ENCODE measurements at places on chromosomes 3 and 15.

GRCh38 chr3:39808467-39809180, 785 bp upstream of the MYRIP start:
- peak; percentile 3 for DNase-seq

GRCh38 chr3:123536153-123536895, 48.5 kb downstream of the HACD2 start:
- no peak for DNase-seq

DNA sequence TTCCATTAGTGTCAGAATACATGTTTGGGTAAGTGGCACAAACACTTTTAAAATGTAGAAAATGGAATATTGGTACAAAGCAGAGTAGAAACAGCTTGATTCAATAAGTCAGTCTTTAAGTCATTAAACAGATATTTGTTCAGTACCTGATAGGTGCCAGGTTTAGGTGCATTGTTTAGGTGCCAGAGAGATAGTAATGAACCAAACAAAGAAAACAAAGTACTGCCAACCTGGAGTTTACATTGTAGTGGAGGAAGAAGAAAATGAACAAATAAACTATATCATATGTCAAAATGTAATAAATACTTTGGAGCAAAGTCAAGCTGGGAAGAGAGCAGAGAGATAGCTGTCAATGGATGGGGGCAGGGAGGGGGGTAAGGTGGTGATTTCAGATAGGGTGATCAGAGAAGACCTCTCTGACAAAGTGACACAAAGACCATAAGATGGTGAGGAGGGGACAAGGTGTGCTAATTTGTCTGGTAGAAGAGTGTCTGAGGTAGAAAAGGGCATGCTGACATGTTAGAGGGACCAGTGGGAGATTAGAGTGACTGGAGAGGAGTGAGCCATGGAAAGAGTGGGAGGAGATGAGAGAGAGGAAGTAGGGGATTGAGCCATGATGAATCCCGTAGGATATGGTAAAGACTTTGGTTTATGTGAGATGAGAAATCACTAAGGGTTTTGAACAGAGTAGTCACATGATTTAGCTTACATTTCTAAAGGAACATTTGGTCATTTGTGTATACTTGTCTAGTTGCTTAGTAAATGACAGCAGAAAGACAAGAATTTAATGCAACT, 128.2 kb downstream of the UBE2E2 start:
- DNase-seq: no peak

- DNase-seq: no peak
These were observed 38.6 kb downstream of the EPHA3 start for GRCh38 chr3:89145995-89146394.

- no peak for DNase-seq
These were observed 15.0 kb downstream of the NEK10 start for GRCh38 chr3:27354161-27354560.

DNA sequence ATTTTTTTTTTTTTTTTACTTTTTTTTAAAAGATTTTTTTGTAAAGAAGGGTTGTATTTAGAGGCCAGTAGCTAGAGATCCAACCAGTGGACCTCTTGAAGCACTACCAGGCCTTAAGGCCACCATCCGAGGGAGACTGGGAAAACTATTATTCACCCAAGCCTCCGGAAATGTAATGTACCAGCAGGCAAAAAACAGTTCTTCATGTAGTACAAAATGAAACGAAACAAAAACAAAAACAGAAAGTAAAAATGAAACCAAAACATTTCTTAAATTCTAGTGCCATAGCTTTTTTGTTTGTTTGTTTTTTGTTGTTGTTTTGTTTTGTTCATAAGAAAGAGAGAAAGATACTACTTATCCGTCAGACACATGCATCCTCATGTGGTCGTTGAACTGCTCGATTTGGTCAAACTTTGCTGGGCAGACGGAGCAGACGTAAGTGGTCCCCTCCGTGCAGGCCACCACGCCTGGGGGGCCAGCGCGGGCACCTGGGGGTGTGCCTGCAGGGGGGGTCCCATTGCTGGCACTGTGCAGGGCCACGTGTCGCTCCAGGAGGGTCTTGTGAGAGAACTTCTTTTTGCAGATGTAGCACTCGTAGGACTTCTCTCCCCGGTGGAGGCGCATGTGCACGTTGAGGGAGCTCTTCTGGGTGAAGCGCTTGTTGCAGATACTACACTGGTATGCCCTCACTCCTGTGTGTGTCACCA, 45.0 kb downstream of the TIGIT start:
- no peak for DNase-seq

DNA sequence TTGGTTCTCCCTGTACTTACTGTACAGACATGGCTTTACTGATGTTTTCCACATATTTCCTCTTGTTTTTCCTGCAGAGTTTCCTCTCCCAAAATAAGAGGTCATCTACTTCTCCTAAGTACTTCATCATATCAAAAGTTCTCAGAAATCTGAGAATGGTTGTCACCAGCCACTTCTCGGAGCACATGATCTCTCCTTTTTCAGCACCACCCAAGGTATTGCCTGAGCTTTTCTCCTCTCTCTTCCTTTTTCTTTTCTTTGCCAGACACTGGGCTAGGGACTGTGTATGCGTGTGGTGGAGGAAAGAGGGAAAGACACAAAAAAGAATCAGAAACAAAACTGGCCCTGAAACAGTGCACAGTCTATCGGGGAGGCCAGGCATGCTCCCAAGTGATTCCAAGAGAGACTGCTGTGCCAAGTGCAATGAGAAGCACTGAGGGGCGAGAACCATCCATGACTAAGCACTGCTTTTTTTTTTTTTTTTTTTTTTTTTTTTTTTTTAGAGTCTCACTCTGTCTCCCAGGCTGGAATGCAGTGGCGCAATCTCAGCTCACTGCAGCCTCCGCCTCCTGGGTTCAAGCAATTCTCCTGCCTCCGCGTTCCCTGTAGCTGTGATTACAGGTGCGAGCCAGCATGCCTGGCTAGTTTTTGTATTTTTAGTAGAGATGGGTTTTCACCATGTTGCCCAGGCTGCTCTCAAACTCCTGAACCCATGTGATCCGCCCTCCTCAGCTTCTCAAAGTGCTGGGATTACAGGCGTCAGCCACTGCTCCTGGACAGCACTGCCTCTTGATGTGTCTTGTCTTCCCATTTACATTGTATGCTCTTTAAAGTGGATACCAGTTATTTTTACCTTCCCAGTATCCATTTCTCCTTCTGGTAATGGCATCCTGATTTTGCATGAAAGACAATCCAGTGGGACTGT, 194.0 kb upstream of the FEZF2 start:
- DNase-seq: no peak

DNA sequence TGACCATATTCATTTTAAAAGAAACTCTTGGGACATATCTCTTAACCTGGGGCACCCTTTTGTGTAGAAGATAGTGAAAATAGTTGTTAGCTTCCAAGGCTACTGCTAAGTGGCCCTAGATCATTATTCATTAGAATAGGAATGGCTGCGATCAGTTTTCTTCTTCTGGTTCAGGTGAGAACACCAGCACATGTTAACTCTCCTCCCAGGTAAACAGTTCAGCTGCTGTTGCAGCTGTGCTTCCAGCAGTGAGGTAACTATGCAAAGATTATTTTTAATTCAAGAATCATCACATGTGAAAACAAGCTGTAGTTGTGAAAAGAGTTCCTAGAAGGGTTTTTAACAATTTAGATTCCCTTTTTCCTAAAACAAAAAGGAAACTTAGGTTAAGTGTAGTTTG, 43.3 kb downstream of the ZPLD1 start:
- peak; percentile 55 for DNase-seq

DNA sequence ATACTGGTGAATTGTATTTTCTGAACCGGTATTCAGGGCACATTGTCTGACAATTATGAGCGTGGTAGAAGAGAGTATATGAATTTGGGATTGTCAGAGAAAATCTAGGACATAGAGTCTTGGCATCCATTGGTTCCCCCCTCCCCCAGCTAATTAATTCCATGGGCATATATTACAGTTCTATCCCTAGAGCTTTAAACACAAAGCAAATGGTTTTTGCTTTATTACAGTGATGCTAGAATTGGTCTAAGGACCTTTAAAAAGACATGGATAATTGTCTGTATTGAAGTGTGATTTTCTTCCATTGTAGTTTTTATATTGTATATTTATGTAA, 91.3 kb downstream of the FNDC3B start:
- no peak for DNase-seq

DNA sequence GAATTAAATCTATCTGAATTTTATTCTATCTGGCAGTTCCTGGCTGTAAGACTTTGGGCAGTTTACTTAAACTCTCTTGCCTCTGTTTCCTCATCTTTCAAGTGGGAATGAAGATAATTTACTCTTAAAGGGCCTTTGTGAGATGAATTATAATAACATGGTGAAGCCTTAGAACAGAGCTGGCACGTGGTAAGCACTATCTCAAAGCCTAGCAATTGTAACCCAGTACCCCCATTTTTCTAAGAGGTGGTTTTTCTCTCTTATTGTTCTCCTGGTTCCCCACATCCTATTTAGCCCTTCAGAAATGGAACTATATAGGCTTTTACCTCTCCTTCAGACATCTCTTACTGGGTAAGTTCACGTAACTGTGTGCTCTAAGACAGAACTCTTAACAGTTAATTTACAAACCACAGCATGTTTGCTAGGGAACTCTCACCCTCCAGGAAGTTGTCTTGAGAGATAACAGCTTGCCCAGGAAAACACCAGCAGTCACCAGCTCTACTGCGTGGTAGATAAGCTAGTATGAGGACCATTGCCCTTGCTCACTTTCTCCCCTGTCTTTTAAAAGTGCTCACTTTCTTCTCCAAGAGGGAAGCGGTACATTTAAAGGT, 12.3 kb upstream of the CRBN start:
- DNase-seq: no peak

DNA sequence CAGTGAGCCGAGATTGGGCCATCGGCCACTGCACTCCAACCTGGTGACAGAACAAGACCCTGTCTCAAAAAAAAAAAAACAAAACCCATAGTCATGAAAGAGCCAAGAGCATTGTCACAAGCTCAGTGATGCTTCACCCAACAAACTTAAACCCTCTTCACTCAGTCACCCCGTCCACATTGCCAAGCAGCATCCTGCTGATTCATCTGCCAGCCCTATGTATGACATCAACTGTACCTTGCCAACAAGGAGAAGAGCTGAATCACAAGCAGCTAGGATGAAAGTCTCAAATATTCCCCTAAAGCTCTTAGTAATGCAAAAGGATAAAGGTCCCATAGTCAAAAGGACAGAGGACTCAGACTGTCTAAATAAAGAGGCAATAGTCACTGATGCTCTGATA, 90.0 kb downstream of the ANO10 start:
- no peak for DNase-seq

DNA sequence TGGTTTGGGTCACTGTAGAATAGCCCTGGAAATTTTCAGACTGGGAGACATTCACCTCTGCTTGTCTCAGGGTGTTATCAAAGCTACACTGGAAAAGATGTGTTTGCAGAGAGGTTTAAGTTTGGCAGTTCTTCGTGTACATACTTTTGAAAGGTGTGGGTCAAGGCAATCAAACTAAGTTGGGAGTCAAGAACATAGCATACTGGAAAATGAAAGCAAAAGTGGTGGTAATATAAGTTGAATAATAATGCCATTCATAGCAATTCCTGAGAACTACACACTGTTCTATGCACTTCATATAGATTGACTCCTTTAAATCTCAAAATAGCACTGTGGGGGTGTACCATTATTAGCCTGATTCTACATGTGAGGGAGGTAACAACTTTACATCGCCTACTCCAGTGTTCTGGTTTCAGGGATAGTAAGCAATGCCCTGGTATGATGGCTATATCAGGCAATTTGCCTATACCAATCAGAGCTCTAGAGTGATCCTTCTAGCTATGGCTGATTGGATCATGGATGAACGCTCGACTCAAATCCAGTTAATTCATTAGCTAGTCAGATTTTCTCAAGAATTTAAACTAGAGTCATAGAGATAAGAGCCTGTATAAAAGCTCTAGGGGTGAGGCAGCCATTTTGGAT, 44.6 kb upstream of the RASGRP1 start:
- no peak for DNase-seq

DNA sequence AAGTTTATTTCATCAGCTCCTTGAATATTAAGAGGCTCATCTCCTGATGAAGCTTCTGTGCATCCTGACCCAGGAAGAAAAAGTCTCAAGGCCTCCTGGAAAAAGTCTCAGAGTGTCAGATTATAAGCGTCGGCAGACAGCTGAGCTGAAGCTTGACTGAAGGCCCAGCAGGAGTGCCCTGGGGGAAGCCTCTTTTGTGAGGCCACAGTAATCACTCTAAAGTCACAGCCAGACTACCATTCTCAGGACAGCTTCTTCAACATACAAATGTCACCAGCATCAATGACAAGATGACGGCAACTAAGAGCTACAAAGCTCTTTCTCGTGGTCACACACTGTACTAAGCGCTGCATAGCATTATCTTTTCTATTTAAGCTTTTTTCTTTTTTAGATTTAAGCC, 72.7 kb upstream of the LRRN1 start:
- no peak for DNase-seq

DNA sequence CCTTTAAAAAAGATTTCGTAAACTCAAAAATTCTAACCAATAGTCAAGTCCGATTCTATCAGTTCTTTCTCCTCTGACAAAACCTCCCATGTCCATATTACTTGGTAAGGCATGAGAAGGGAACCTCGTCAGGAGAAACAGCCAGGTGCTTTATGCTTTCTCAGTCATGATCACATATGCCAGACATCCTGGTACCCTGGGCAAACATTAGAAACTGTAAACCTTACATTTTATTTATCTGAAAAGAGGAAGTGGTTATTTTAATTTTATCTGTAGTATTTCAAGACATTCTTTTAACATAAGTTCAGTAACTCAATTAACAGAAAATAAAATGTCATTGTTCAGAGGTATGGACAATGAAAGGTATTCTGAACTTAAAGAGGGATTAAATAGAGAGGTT, 474.8 kb upstream of the GBE1 start:
- DNase-seq: peak; percentile 85

- DNase-seq: no peak
These were observed 19.6 kb downstream of the PPARG start for GRCh38 chr3:12308517-12308916.

- no peak for DNase-seq
These were observed 55.1 kb upstream of the AGTR1 start for GRCh38 chr3:148642616-148643015.

DNA sequence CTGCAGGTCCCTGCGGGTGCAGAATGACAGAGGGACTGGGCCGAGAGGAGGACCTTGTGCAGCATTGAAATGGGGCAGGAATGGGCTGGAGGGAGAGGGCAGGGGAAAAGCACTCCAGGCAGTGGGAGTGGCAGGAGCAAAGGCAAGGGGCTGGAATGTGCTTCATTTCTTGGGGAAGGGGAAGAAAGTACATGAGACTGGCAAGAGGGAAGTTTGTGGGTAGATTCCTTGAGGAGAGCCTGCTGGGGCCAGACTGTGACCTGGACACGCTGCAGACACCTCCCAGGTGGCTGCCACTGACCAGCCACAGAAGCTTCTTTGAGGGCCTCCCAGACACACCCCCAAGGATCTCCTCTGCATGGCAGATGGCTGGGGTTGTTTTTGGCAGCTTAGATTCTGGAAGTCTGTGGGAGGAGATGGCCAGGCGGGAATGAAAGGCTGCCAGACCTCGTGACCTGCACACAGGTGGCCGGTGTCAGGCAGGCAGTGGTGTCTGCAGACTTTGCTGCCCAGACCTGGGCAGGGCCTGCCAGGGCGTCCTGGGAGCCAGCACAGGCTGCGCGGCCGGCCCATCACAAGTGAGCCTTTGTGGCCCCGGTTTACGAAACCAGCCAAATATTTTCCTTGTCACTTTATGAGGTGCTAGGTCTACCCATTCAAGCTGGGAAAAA, 53.1 kb downstream of the SPSB4 start:
- no peak for DNase-seq
